ENCODE measurements at places on chromosomes 12 and 14. TPM values are rescaled to one million over a fixed set of nuclear protein-coding genes. Genes with fewer than 3 reads are reported as not detected.

The SELPLG gene
- 1.1 TPM for total RNA-seq

The ESR2 gene
- total RNA-seq: 0.28 TPM

The RASAL1 gene
- not detected for total RNA-seq

The MRPL42 gene
- 31.2 TPM for total RNA-seq

DNA sequence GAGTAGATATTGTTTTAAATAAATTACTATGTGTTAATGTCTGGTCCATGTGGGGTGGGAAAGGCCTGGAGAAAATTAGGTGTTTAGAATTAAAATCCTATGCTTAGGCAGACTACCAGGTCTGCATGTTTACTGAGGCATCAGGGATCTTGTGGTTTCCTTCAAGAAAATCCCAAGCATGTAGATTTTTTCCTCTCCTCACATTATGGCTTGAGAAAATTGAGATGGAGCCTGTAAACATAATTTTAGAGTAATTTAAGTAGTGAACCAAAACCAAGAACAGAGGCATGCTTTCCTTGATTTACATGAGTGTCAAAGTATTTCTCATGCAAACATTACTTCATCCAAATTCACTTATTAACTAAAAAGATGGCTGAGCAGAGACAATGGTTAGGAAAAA is 823.7 kb downstream of the AACS start:
- DNase-seq: no peak

DNA sequence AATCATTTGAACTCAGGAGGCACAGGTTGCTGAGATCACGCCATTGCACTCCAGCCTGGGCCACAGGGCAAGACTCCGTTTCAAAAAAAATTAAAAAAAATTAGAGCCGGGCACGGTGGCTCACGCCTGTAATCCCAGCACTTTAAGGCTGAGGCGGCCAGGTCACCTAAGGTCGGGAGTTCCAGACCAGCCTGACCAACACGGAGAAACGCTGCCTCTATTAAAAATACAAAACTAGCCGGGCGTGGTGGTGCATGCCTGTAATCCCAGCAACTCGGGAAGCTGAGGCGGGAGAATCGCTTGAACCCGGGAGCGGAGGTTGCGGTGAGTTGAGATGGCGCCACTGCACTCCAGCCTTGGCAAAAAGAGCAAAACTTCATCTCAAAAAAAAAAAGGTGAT is 35.7 kb downstream of the R3HDM2 start:
- no peak for DNase-seq

GRCh38 chr12:49932023-49932422 is 18.5 kb upstream of the AQP2 start:
- DNase-seq: no peak

DNA sequence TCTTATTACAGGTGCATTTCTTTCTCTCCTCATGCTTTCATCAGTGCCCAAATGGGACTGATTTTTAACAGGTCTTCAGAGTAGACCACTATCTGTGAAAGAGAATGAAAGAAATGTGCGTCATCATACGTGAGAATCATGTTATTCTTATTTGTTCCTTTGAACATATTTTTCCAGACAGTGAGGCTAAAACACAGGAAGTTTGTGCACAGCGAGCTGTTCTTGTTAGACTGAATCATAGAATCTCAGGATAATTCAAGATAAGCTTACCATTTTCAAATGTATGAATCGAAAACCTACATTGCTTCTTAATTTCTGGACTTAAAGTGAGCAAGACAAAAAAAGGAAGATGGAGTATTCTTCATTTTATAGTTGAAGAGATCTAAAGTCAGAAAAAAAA is 383.1 kb downstream of the EGLN3 start:
- DNase-seq: no peak

DNA sequence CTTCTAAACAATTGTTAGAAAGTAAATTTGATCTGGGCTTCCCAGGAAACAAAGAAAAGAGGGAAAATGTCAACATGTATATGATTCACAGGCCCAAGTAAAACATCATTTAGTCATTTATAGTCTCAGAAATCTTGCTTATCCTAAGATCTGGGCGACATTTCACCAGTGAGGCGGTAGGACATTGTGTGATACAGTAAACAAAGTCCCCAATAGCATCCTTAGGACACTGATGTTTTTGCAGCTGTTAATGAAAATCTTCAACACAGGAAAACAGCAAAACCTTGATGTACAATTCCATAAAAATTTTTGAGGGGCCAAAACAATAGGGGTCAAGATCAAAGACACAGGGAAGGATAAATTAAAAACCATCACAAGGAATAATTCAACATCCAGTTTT is 20.2 kb downstream of the LMO3 start:
- no peak for DNase-seq
